ENCODE measurements at places on chromosomes 5 and 9.

- DNase-seq = no peak
Measured at GRCh38 chr9:68685770-68686169, 19.3 kb upstream of the PIP5K1B start.

DNA sequence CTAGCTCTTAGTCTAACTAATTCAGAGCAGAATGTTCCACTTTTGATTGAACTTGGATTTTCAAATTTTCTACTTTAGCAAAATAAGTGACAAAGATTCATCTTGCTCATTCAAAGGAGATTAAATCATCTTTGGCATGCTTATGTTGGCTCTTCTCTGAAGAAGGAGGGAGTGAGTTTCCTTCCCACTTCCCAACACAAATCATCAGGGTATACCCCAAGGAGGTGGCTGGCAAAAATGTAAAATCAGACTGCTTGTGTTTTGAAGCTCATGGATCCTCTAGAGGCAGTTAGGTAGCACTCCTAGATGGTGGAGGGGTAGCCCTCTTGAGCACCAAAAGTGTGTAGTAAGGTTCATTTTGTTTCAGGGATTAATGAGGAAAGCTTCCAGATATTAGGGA is 343.1 kb downstream of the OSTF1 start:
- DNase-seq = no peak

DNA sequence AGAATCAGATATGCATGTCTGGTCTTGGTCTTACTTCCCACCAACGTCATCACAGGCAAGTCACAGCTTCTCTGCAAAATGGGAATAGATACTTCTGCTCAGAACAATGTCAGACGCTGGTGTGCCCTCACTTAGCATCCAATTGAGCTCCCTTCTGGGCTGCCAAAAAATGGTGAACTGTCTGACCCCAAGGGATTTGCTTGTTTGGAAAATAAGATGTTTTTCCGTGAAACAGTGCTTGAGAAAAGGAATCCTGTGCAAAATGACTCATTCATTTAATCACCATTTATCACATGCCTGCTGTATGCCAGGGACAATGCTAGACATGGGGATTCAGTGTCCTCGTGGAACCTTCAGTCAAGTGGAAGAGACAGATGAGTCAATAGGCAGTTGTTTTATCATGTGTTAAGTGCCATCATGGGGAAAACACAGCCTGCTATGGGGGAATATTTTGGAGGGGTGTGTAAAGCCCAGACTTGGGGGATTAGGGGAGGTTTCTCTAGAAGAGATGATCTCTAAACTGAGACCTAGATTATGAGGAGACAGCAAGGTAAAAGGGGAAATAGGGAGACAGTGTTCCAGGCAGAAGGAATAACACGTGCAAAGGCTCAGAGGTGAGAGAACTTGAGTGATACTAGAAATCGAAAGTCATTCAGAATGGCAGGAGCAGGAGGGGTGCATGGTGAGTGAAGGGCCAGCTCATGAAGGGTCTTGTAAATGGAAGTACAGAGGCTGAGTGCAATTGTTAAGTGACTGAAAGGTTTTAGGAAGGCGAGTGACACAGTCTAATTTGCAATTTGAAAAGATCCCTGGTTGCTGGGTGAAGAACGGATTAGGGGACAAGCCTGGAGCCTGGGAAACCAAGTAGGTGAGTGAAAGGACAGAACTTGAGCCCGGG is 3.9 kb downstream of the NIPAL4 start:
- no peak for DNase-seq

GRCh38 chr9:96476591-96476990 is 26.6 kb downstream of the HABP4 start:
- DNase-seq = no peak

- DNase-seq = no peak
Measured at GRCh38 chr9:30140407-30140806, 2244.0 kb upstream of the ACO1 start.

DNA sequence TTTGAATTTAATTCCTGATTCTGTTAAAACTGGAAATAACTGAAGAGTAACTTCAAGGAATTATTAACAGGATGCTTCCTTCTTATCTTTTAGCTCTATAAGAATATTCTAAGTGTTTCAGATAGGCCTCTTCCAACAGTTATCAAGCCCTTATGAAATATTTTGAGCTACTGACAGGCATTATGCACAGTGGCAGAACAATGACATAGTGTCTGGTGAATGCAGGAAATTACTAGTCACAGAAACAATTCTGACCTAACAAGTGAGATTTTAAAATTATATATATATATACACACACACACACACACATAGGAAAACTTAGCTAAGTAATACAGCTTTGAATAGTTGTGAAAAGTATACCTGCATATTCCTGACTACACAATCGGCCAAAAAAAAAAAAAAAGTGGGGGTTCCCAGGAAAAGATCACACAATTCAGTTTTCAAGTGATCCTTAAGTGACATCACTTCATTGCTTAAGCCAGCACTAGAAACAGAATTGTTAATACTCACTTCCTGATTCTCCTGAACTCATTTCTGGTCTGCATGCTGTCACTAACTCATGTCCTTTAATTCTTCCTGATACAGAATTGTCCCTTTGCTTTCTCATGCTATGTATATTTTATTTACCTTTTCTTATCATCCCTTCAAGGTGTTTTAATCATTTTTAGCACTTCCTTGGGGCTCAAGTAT is 77.3 kb downstream of the SLC25A46 start:
- no peak for DNase-seq

DNA sequence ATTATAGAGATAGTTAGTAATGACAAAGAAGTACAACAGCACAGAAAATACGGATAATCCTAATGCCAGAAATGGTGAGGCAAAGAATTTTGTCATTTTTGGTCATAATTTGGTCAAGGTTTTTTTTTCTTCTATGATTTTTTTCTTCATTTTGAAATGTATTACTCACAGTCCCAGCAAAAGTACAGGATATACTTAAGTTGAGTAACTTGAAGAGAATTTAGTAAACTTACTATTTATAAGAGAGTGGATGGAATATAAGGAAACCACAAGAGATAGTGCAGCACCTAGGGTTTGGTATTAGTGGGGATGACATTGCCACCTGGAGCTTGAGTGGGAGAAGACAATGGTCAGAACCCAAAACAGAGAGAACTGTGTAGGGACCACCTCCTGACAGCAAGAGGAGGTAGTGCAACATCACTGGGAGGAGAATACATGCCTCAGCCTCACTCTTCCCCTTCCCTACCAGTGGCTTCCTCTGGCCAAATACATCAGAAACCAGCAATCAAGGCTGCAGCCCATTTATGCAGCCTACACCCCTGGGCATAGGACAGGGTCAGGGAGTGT is 434.5 kb upstream of the TRPC7 start:
- no peak for DNase-seq

DNA sequence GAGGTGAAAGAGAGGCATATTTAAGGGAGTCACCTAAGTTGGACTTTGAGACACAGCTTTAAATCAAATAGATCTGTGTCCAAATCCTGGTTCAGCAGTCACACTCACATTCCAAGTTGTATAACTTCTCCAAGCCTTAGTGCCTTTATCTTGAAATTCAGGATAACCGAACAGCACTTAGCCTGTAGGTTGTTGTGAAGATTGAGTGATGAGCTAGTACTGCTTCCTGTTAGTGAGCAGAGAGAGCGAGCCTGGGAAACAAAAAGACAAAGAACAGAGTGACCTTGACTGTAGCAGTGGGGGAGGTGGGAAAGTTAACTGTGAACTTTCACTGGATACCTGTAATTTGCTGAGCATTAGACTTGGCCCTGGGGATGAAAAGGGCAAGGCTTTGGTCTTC is 22.4 kb downstream of the MAML1 start:
- no peak for DNase-seq

DNA sequence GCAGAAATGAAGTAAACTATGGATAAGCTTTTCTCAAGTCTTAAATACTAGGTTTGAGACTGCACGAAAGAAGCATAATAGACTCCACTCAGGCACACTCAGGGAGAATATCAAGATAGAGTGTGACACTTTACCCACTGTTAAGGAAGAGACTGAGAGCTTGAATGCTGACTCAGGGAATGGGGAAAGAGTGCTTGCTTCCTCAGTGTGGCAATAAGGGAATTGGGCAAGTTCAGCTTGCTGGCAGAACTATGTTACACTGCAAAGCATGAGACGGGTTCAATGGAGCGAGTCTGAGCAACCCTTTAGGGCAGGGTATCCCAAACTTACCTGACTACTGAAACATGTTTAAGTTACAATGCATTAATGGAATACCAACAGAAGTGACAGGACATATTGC is 237.7 kb upstream of the MEF2C start:
- no peak for DNase-seq

DNA sequence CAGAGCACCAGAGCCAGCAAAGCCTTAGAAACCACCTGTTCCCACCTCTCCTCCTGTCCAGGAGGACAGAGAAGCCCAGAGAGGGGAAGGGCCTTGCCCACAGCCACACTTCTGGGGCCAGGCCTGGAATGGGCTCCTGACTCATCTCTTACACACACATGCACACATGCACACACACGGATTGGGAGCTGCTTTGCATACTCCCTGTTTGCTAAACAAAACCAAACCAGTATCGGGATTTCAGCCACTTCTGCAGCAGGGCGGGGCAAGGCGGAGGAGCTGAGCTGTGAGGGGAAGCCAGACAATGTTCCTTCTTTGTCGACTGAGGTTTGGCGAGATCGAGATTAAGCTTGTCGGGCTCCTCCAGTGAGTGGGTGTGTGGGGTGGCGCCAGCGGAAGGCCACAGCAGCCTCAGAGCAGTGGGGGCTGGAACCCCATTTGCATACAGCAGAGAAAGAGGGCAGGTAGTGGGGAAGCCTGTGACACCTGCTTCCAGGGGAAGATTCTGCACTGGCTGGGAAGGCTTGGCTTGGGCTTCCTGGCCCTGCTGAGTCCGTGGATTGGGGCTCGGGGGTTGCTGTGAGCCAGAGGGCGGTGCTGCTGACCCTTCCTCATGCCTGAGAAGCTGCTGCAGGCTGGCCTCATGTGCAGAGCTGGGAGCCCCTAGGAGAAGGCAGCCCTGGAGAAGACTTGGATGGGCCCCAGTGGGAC is 16.1 kb downstream of the GFI1B start:
- DNase-seq = no peak

GRCh38 chr9:95197692-95198271 is 119.7 kb downstream of the FANCC start:
- no peak for DNase-seq

DNA sequence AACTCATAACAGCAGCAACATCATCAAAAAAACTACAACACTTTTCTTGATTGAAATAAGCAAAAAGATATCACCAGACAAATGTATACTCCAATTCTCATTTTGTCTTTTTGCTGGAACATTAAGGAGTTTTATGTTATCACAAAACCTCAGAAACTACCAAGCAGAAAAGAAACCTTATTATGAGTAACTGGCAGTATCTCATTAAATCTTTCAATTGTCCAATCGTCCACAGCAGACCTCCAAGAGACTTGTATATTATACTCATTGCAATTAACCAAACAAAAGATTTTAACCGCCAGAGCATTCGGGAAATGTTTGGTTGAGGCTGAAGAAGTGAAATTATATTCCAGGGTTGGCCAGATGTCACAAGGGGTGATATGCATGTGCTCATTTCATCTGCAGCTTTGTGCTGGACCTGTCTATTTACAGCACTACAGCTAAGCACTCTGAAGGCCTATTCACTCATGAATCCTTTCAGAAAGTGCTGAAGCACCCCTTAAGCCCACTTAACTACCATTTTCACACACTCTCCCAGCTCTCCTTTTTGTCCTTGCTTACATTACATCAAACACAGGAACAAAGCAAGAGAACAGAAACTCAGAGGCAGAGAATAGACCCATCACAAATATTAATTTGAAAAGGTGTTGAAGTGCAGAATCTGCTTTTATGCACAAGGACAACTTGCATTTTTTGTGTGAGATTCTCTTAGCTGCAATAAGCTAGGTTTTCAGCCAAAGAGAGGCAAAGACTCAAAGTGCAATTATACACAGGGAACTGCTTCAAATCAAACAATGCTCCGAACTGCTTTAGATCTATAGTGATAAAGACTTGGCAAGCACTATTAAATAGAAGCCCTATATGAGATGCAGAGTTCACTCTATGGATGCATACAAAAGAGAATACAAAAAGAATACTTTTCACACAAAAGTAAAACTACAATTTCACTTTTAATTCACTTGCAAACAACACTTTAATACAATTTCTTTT is 150.4 kb upstream of the POU5F2 start:
- DNase-seq = no peak

DNA sequence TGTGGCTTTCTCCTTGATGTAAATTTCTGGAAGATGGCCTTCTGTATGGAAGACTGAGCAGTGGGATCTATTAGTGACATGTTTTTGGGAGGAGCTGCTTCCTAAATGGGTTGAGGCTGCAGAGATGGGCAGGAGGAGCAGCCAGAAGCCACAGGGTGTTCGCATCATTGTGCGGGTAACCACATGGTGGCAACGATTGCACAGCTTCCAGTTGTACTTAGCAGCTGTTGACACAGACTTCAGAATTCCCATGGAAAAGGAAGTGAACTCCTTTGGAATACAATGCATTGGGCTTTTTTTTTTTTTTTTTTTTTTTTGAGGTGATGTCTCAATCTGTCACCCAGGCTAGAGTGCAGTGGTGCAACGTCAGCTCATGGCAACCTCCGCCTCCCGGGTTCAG is 297.3 kb downstream of the NR3C1 start:
- no peak for DNase-seq

GRCh38 chr9:93677048-93677571 is 100.7 kb downstream of the PHF2 start:
- no peak for DNase-seq

DNA sequence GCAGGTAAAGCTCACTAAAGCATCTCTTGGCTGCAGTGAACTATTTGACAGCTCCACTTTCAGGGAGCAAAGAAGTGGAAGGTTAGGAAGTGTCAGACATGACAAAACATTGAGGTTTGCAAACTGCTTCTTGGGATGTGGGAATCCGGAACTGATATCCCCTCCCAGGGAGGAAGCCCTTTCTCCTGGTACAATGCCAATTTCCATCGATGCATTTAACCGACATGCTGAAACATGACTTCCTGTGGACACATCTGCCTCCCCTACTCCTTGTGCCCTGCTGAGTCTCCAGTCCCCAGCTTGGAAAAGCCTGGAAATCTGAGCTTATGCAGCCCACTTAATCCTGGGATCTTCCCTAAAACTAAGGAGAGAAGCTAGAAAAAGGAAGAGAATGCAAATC is 323.1 kb upstream of the DAP start:
- no peak for DNase-seq

GRCh38 chr5:36252722-36253365 is 11.1 kb upstream of the NADK2 start:
- no peak for DNase-seq

GRCh38 chr5:111197523-111197922 is 26.7 kb upstream of the CAMK4 start:
- no peak for DNase-seq
